ENCODE measurements at places on chromosomes 5 and 9. TPM values are rescaled to one million over a fixed set of nuclear protein-coding genes. Genes with fewer than 3 reads are reported as not detected.
A peak's percentile ranks its signal among the peaks of the same experiment; 100 is the strongest.

GRCh38 chr5:6774721-6775204 is 61.5 kb downstream of the TENT4A start:
- DNase-seq, result no peak

DNA sequence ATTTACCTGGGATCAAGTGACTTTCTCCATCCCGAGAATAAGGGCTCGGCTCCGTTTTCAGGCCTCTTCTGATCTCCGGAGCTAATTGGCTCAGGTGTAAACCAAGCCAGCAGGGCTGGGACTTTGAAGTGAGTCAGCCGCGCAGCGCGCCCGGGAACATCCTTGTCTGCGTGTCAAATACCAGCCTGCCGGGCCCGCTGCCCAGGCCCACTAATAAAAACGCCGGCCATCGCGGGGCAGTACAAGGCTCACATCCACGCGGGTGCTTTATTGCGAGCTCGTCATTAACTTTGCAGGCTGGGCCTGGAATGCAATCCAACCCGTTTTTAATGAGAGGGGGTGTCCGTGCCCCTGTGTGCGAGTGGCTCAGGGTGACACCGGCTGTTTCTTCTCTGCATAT is 416.8 kb downstream of the IRX2 start:
- DNase-seq, result no peak

GRCh38 chr9:134707031-134707680 is 65.6 kb downstream of the COL5A1 start:
- DNase-seq, result peak; percentile 96

GRCh38 chr9:7871977-7872730 is 72.6 kb upstream of the DMAC1 start:
- DNase-seq, result no peak

DNA sequence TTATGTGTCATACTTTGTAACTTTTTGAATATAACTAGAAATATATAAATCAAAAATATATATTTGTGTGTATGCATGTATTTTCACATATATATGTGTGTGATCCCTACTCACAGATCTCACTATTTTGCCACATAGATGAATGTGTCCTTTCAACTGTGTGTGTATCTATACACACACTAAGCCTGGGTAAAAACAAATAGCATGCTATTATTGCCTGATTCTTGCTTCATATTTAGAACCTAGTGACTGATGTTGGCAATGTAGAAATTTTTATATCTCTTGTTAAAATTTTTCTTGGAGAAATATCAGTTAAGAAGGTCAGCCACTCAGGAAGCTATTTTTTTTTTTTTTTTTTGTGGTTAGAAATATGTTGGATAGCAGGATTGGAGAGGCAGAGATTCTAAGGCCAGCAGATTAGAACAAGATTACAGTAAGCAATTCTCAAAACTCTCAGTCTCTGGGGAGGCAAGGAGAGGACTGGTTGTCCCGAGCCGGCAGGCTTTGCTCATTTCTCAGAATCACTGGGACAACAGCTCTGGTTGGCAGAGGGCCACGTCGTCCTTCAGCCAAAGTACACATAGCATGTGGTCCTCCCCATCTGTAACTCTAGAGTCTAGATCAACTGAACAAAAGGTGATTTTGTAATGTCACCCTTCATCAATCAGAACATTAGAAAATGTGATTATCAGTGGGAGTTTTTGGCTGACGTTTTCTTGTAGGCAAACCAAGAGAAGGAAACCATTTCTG is 19.7 kb downstream of the C6 start:
- DNase-seq, result no peak

Gene CTSV
- total RNA-seq, result 0.21 TPM

Gene TMC1
- total RNA-seq, result not detected

Gene ADAMTSL2
- 0.11 TPM for total RNA-seq

Gene SLC6A19
- not detected for total RNA-seq

All from osteocyte (in vitro differentiated cells).